ENCODE measurements at places on chromosomes 6 and 20.

DNA sequence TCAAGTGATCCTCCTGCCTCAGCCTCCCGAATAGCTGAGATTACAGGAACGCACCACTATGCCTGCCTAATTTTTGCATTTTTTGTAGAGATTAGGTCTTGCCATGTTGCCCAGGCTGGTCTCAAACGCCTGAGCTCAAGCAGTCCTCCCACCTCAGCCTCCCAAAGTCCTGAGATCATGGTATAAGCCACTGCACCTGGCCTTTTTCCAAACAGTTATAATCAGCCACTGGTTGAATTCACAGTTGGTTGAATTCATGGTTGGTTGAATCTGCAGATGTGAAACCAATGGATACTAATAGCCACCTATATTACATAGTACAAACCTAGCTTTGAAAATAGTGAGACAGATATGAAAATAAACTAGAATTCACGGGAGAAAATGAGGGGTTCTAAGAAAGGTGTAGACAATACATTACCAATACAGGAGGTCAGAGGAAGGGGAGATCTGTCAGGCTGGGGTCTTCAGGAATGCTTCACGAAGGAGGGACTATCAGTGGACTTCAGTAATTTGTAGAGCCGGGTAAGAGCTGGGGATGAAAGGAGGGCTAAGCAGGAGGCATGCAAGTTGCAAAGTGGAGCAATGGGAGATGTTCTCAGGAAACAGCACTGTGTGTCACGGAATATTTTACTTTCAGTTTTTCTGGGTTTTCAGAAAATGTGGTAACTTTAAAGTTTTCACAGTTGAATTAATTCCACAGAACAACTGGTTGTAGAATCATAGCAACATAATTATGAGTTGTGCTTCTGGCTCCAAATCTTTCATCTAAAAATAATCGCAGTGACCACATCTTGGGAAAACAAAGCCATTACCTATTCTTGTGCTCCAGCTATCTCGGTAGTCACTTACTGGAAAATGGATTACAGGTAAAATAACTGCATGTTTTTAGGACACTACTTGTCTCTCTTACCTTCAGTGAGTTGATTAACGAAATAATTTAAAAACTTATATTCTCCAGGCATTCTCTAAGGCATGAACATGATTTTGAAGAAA lies 12.9 kb upstream of the CEP85L start:
- DNase-seq = no peak

DNA sequence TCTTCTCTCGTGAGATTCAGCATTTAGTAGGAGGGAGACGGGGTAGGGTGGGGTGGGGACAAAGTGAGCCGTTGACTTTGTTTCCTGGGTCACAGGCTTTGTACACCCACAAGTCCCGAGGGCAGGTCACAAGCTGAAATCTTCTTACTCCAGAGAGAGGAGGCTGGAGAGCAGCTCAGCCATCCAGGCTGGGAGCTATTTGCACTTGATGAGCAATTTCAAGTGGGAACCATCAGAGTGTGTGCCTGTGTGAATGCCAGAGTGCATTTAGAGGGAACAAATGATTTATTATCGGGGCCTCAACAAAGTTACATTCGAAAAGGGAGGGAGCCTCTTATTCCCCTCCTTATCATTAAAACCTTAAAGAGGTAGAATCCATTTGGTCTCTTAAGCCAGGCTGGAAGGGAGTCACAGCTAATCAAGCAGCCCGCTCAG lies 155.7 kb upstream of the JARID2 start:
- no peak for DNase-seq

GRCh38 chr6:106693418-106693817 lies 64.0 kb downstream of the QRSL1 start:
- no peak for DNase-seq

DNA sequence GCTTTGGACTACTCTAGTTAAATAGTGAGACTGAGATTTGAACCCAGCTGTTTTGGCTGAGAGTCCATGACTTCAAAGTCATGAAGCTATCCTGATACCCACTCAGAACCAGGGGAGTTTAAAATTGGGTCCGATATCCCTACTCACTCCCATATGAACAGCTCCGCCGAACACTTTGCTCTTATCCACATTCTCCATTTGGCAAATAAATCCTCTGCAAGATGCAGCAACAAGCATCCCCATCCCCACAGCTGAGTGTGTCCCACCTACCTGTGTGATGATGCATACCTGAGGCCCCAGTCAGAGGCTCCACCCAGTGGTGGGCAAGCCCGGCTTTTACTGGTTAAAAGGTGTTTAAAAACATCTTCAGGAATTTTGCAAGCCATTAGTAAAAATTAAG lies 108.3 kb upstream of the SLC24A3 start:
- no peak for DNase-seq

- DNase-seq = no peak
Measured at GRCh38 chr20:23279836-23280235, 70.8 kb upstream of the NXT1 start.

- DNase-seq = no peak
Measured at GRCh38 chr6:43359381-43359780, 10.1 kb downstream of the ZNF318 start.

- no peak for DNase-seq
Measured at GRCh38 chr6:170007468-170008293, 256.3 kb downstream of the ERMARD start.

DNA sequence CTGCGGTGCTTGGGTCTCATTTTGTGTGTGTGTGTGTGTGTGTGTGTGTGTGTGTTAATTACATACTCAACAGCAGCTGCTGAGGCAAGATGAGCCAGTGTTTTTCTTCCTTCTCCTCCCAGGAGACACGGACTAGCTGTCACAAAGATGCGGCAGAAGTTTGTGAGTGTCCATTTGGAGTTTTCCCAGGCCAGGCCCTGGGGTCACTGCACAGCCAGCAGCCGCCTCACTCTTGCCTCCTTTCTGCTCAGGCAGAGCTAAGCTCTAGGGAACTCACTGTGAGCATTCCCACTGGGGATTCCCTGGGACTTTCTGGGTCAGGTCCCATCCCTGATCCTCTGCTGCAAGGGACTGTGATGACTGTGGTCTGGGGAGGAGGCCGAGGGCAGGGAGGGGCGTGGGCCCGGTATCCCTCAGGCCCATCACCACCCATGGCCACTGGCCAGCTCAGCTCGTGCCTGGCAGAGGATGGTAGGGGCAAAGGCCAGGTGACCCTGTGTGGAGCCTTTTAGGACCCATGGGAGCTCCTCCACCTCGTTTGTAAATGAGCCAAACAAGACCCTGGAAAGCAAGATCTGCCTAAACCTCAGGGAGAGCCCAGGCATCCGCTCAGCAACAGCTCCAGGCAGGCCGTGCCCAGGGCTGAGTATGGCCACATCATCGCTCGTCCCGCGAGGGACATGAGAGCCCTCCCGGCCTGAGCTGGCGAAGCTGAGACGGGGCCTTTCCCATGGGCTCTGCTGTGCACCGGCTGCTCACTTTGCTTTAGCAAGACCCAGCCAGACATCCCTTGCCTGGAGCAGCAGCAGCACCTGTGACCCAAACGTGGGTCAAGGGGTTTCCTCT lies 102.0 kb downstream of the PSMB1 start:
- DNase-seq = no peak

DNA sequence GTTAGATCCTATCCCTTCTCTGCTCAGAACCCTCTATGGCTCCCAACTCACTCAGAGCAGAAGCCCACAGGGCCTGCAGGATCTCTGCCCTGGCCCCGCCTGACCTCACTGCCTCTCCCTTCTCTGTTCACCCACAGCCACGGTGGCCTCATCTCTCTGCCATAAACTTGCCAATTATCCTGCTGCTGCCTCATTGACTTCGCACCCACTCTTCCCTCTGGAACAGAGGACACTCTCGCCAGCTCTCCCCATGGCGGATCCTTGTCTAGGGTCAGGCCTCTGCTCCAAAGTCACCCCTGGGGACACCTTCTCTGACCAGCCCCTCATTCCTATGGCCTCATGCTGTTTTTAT lies 86.4 kb downstream of the CEBPB start:
- DNase-seq = no peak

DNA sequence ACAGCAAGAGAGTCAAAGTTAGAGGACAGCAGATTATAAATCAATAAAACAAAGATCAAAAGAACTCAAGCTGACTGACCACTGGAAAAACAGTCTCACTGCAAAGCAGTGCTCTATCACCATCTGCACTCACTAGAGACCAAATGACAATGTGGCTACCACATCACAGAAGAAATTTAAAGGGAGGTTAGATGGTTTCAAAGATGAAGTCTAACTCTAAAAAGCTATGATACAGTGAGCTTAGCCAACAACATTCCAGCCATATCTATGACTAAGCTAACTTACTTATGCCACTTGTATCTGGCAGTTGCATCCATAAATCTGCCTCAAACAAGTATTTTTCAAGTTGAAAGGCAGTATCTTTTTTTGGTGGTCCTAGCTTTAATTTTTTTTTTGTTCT lies 68.6 kb downstream of the ARHGAP18 start:
- no peak for DNase-seq

GRCh38 chr6:87789198-87789899 lies 87.3 kb upstream of the AKIRIN2 start:
- no peak for DNase-seq

GRCh38 chr20:51854921-51855320 lies 52.6 kb upstream of the SALL4 start:
- no peak for DNase-seq

- DNase-seq = no peak
Measured at GRCh38 chr6:36671687-36672375, 6.7 kb upstream of the CDKN1A start.

DNA sequence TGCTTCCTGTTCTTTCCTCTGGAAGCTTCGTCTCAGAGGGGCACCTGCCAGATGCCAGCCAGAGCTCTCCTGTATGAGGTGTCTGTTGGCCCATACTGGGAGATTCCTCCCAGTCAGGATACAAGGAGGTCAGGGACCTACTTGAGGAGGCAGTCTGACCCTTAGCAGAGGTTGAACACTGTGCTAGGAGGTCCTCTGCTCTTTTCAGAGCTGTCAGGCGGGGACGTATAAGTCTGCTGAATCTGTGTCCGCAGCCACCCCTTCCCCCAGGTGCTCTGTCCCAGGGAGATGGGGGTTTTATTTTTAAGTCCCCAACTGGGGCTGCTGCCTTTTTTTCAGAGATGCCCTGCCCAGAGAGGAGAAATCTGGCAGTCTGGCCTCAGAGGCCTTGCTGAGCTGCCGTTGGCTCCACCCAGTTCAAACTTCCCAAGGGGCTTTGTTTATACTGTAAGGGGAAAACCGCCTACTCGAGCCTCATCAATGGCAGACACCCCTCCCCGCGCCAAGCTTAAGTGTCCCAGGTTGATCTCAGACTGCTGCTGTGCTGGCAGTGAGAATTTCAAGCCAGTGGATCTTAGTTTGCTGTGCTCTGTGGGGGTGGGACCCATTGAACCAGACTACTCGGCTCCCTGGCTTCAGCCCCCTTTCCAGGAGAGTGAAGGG lies 326.7 kb downstream of the BCKDHB start:
- DNase-seq = no peak

GRCh38 chr6:32060966-32061655 lies 22.9 kb downstream of the CYP21A2 start:
- DNase-seq = no peak

DNA sequence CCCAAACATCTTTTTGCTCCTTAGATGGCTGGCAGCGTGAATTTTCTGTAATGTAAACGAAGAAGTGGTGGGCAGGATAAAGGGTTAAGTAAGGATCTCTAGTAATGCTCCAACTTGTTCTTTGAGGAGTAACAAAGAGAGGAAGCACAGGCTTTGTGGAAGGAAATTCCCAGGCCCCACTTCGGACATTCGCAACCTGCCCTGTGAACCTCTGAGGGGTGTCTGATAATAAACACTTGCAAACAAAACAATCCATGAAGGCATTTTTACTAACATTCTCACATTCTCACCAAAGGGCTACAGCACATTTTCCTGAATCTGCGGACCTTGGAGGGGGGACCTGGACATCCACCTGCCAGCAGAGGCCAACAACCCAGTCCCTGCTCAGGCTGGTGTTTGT lies 25.8 kb upstream of the ADGRF5 start:
- no peak for DNase-seq

- no peak for DNase-seq
Measured at GRCh38 chr6:34239893-34240292, 3.2 kb downstream of the HMGA1 start.

- DNase-seq = no peak
Measured at GRCh38 chr6:138550346-138550767, 51.1 kb upstream of the NHSL1 start.

DNA sequence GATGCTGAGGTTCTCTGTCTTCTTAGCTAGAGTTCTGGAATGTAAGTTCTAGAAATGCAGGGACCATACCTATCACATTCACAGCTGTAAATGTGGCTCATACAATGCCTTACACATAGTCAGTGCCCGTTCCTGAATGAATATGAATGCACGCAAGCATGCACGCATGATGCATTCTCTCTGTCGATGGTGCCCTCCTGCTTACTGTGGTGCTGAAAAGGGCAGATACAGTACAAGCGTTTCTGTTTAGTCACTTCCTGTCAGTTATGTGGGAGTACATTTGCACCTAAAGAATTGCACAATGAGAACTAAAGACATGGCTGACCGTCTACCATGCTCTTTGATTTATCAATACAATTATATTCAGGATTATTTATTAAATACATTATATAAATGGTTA lies 152.2 kb upstream of the SOX4 start:
- DNase-seq = no peak

GRCh38 chr6:161596807-161597520 lies 323.1 kb upstream of the AGPAT4 start:
- no peak for DNase-seq
